ENCODE measurements at places on chromosomes 3 and 15. TPM values are rescaled to one million over a fixed set of nuclear protein-coding genes. Genes with fewer than 3 reads are reported as not detected.

- no peak for DNase-seq
Observed at GRCh38 chr3:4687167-4687566, 194.0 kb downstream of the ITPR1 start.

DNA sequence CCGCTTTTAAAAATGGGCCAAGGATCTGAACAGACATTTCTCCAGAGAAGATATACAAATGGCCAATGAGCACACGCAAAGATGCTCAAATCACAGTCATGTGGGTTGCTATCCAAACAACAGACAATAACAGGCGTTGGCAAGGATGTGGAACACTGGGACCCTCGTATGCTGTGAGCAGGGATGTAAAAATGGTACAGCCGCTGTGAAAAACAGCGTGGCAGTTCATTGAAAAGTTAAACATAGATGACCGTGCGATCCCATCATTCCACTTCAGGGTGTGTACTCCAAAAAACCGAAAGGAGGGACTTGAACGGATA lies 6.7 kb upstream of the LRRC15 start:
- no peak for DNase-seq

DNA sequence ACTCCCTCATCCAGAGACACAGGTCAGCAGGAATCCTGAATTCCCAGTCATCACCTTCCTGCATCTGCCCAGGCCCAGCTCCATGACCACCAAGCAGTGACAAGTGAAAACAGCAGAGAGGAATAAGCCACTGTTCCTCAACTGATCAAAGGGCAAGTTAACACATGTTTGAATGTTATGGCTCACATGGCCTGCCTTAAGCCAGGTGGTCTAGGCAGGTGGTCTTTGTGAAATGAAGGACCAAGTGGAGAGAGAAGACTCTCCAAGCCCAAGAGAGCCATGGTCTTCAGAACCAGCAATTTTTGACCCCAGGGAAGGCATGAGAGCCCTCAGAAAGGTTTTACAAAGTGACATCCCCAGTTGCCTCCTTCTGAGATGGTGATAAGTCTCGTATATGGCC lies 161.8 kb downstream of the EPHB1 start:
- no peak for DNase-seq

GRCh38 chr3:127791221-127791913 lies 30.9 kb downstream of the MGLL start:
- DNase-seq = peak; percentile 90

The REC114 gene
- total RNA-seq = not detected
